ENCODE measurements at places on chromosomes 6 and 20.

- DNase-seq, result no peak
Observed at GRCh38 chr6:70124882-70125545, 177.9 kb downstream of the COL9A1 start.

DNA sequence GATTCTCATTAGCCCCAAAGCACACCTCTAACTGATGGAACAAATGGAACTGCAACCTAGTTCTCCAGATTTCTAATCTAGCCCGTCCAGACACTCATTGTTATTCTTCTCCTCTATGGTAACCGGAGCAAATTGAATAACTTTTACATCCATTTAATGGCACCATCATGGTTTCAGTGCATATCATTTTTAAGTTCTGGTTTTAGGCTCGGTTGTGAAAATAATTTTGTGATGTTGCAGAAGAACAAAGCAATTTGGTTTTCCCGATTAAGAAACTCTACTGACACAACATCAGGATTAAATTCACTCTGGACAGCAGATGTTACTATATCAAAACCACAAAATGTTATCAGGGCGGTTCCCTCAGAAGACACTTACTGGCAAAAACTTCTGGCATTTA is 42.5 kb upstream of the HBS1L start:
- DNase-seq, result no peak

- DNase-seq, result no peak
Observed at GRCh38 chr6:168072730-168073129, 6.3 kb downstream of the FRMD1 start.

GRCh38 chr6:105522626-105523322 is 119.9 kb upstream of the PREP start:
- no peak for DNase-seq

DNA sequence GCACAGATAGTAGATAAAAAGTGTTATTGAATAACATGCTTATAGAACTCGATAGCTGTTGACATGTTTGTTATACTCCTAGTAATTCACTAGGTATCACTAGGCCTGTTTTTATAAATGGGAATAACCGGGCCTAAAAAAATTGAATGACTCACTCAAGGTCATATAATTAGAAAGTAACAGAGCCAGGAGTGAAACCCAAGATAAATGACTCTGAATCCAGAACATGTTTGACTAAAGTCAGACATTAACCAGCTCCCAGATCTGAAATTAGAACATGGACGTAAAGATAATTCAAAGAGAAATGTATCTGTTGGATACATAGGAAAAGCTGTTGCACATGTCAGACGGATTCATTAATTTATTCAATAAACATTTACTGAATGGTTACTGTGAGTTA is 26.9 kb downstream of the RGS17 start:
- DNase-seq, result no peak

DNA sequence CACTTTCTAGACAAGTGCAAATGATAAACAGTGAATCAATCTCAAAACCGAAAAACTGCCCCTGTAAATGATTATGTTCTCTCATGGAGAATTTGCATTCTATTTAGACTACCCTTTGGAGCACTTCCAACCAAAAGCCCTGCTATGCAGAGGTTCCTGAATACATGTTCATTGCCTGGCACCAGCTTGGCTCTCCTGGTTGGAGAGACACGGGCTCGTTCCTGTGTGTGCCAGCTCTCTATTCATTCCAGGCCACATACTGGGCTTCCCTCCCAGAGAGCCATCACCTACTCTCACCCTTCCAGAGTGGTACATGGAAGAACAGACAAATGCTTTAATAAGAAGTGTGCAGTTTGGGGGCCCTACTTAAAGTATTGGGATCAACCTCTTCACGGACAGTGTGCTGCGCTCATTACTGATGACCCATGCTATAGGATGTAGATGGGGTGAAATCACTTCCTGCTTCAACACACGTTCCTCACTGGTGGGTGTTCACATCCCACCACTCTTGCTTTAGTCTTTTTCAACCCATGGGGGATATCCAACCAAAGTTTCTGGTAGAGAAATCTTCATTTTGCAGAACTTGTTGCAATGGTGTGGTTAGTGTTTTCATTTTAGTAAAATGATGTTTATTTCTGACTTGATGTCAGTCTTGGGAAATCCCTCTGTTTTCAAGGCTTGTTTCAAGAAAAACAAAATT is 38.5 kb upstream of the NAA20 start:
- no peak for DNase-seq

- DNase-seq, result no peak
Observed at GRCh38 chr20:7004801-7005200, 237.3 kb downstream of the BMP2 start.

DNA sequence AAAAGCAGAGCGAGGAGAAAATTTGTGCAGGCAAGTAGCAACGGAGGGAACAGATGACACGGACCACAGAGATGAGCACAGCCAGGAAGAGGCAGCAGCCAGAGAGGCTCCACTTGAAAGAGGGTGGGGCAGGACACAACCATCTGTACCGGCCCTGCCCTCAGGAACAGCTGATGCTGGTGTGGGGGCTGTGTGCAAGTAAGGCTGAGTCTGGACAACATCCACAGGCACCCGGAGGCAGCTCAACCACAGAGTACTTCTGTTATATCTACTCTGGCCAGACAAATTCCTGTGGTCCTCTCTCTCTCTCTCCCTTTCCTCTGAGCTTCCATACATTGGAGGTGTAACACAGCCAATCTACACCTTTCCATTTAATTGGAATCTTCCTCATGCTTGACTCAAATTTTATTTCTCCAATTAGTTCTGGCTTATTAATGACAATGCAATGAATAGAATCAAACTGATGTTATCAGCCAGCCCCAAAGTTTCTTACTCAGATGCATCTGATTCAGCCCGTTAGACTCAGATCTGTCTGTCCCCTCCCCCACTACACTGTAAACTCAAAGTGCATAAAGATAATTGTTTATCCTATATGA is 24.9 kb downstream of the KIF13A start:
- peak; percentile 88 for DNase-seq

GRCh38 chr6:150652848-150653613 is 53.3 kb downstream of the PLEKHG1 start:
- no peak for DNase-seq

- no peak for DNase-seq
Observed at GRCh38 chr6:46704562-46704961, 16.9 kb downstream of the TDRD6 start.

DNA sequence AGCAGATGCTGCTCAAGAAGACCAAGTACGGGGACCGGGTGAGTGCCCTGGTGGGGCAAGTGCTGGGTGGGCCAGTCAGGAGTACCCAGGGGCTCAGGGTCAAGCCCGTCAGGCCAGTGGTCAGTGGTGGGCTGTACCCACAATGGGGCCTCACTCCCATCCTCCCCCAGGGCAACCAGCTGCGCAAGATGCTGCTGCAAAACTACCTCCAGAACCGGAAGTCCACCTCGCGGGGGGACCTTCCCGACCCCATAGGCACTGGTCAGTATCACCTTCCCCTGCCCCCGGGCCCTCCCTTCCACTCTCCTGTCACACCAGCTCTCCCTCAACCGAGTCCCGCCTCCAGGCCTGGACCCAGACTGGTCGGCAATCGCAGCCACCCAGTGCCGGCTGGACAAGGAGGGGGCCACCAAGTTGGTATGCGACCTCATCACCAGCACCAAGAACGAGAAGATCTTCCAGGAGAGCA is 27.0 kb downstream of the UQCC2 start:
- no peak for DNase-seq

GRCh38 chr6:3791526-3792203 is 40.2 kb upstream of the PXDC1 start:
- no peak for DNase-seq

GRCh38 chr20:18005170-18005989 is 36.6 kb downstream of the MGME1 start:
- no peak for DNase-seq

- no peak for DNase-seq
Observed at GRCh38 chr6:83546636-83547035, 34.3 kb downstream of the PRSS35 start.

GRCh38 chr20:63895202-63895951 is 451 bp downstream of the DNAJC5 start:
- DNase-seq, result no peak

GRCh38 chr6:45420083-45420908 is 42.6 kb upstream of the SUPT3H start:
- DNase-seq, result no peak

DNA sequence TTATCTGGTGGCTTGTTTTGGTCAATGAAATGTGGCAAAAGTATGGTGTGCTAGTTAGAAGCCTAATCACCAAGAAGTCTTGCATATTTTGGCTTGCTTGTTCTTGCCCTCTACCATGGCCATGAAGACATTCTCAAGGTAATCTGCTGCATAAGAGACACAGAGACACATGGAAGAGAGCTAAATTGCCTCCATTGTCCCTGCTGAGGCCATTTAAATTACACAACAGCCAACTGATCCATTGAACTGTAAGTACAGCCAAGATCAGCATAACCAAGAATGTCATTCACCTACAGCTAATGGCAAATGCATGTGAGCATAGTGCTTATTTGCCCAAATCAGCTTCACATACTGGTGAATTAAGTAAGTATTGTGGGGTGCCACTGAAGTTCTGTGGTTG is 603.8 kb downstream of the FRK start:
- DNase-seq, result no peak

- DNase-seq, result no peak
Observed at GRCh38 chr20:54107600-54108325, 37.4 kb upstream of the BCAS1 start.

DNA sequence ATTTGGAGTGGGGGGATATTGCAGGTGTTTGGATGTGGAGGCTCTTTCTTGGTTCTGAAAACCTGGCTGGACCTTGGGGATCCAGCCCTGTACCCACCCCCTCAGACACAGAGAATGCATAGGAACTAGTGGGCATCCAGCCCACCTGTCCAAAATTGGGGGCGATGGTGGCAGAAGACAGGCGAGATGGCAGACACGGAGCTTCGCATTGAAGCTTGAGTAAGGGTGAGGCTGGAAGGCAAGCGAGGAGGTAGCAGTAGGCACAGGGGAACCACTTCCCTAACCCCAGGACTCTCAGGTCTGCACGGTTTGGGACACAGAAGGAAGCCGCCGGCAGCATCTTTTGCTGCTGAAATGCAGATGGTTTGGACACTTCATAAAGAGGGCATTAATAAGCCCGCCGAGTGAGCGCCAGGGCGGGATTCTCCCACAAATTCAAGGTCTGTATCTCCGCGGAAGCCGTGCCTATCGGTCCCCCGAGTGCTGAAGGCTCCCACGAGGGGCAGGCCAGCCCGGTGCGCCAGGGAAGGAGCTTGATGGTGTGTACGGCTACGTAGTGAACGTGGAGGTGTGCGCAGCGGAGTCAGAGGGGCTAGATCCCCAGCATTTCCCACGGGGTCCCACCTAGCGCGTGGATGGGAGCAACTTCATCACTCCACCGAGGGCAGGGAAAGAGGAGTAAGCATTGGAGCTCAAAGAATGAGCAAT is 1.6 kb upstream of the FOXA2 start:
- no peak for DNase-seq

DNA sequence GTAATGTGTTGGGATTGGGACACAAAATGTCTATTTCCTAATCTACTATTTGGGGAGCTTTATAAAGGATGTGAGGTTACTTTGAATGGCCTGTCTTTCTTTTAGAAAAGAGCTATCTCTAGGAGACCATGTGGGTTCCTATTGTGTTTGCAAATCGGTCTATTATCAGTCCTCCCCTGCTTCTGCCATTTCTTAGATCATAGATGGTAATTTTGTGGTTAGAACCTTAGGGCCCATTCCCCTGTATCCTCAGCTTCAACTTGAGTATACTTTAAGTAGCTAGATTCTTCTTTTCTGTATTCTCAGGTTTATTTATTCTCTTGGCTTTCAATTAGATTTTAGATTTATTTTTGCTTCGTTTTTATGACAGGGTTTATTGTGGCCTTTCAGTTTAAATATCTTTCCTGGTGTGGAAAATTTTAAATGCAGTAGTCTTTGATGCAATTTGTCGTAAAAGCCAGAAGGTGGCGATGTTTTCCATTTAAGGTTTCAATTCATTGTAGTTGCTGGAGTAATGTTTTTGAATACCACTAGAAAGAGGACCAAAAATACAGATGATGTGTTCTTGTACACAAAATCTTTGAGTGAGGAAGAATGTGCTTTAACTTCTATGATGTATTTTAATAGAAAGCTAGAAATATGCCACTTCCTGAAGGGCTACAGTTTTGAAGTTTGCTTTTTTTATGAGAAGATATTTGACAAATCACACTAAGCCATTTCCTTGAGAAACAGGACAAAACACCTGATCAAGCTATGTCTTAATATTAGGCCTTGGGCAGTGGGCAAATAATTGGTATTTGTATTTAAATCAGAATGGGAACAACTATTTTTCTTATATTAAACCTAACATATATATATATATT is 20.3 kb downstream of the TBPL1 start:
- no peak for DNase-seq

DNA sequence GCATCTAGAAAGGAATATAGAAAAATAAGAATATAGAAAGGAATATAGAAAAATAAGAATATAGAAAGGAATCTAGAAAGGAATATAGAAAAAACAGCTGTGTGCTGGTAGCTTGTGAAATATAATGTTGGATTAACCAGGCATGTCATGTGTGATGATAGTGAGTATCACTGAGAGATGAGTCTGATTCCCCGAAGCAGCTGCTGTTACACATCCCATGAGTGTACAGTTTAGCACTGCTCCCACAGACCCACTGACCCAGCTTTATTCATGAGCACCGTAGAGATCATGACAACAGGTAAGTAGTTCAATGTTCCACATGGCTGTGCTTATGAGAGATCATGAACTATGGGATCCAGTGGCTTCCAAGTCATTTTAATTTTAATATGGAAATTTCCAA is 64.8 kb downstream of the SLC22A3 start:
- no peak for DNase-seq

DNA sequence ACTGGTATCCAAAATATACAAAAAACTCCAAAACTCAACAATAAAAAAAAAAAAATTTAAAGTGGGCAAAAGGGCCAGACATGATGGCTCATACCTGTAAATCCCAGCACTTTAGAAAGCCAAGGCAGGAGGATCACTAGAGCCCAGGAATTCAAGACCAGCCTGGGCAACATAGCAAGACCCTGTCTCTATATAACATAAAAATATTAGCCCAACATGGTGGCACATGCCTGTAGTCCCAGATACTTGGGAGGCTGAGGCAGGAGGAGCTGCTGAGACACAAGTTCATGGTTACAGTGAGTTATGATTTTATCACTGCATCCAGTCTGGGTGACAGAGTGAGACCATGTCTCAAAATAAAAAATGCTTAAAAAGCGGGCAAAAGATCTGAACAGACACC is 121.0 kb upstream of the BEND6 start:
- no peak for DNase-seq

GRCh38 chr6:21524201-21524600 is 69.3 kb upstream of the SOX4 start:
- DNase-seq, result no peak

DNA sequence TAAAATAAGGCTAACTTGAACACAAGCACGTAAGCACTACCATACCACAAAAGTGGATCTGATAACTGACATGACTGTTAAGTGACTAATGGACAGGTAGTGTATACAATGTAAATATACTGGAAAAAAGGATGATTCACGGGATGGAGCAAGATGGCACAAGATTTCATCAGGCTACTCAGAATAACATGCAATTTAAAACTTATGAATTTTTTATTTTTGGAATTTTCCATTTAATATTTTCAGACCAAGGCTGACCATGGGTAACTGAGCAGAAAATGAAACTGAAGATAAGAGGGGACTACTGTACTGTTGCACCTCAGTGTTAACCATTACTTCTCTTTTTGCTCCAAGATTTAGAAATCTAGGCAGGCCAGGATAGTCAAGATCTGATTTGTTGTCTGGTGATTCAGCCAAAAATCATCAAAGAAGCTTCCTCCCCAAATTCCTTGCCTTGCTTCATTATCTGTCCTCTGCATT is 45.4 kb downstream of the TPBG start:
- DNase-seq, result no peak

All from posterior vena cava (tissue), 2 donors.